AG04449 (cell line): ENCODE measurements at places on chromosomes 6 and 20.
A peak's percentile ranks its signal among the peaks of the same experiment; 100 is the strongest.

DNA sequence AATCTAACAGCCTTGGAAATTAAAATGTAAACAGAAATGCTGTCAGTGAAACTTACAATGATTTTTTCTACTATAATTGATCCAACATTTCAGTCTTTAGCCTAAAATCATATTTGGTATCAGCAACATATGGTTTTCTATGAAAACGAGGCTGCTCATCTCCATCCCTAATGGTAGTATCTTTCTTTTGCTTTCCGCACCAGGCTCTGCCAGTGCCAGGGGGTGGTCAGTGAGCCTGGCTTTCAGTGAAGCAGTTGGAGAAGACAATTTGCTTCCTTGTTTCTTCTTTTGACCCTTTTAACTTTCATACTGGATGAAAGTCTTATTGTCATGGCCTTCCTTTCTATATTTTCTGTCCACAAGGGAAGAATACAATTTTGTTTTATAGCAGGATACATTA lies 258.4 kb downstream of the ARID1B start:
- no peak for DNase-seq

- peak; percentile 5 for DNase-seq
Measured at GRCh38 chr6:48615041-48615440, 504.0 kb upstream of the PTCHD4 start.

GRCh38 chr6:75436869-75437268 lies 56.7 kb downstream of the FILIP1 start:
- DNase-seq = no peak

DNA sequence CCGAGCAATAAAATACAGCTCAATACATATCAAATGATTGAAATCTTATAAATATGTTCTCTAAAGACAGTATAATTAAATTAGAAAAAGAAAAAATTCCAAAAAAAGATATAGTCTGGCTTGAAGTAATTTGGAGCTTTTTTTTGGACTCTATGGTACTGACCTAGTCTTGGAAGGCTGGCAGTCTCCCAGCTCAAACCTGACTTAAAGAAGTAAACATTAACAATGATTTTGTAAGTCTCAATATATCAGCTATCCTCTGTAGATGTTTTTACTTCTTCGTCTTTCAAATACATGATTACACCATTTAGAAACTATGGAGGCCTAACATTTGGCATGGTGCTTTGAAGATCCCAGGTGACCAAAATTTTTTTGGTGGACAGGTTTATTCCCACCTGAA lies 14.2 kb downstream of the HINT3 start:
- DNase-seq = no peak

DNA sequence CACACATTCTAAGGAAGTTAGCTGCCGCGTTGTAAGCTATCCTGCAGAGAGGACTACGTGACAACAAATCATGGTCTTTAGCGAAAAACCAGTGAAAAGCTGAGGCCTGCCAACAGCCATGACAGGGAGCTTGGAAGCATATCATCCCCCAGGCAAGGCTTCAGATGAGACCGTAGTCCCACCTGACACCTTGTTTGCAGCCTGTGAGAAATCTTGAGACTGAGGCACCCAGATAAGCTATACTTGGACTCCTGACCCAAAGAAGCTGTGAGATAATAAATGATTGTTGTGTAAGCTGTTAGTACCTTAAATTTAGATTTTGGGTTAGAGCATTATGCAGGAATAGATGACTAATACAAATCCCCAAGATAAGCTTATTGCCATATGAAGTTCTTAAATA lies 45.4 kb upstream of the SENP6 start:
- no peak for DNase-seq

DNA sequence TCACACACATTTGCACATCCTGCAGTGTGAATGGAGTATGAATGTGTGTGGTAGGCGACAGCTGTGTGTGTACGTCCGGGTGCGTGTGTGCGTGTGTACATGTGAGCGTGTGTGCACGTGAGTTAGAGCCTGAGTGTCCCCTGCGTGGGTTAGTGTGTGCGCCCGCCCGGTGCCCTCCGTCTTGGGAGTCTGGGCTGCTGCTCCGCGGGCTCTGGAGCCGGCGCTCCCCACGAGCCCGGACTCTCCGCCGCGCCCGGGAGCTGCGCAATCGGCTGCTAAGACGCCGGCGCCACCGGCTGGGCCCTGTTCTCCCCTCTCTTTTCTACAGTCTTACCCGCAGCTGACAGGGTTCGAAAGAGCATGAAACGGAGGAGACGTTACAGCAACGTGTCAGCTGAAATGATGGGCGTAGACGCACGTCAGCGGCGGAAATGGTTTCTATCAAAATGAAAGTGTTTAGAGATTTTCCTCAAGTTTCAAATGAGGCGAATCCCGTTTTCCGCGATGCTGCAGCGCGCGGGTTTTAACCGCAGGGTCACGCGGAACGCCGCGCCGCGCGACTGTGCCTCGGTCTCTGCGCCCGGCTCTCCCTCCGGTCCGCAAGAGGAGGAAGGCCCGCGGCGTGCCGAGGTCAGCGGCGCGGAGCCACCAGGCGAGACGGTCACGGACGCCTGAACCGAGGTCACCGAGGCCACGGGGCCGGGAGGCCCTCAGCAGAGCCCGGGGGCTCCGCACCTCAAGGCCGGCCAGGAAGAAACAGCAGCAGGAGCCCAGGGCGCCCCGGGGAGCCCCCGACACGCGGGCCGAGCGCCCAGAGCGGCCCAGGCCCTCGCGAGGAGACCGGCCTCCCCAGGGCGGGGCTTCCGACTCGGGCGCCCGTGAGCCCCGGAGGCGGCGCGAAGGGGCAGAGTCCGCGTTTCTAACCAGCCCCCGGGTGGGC lies 95.3 kb upstream of the BHLHE23 start:
- no peak for DNase-seq

- DNase-seq = no peak
Measured at GRCh38 chr6:25931411-25931709, 869 bp upstream of the SLC17A2 start.

- no peak for DNase-seq
Measured at GRCh38 chr6:106085692-106085983, 498 bp upstream of the PRDM1 start.

DNA sequence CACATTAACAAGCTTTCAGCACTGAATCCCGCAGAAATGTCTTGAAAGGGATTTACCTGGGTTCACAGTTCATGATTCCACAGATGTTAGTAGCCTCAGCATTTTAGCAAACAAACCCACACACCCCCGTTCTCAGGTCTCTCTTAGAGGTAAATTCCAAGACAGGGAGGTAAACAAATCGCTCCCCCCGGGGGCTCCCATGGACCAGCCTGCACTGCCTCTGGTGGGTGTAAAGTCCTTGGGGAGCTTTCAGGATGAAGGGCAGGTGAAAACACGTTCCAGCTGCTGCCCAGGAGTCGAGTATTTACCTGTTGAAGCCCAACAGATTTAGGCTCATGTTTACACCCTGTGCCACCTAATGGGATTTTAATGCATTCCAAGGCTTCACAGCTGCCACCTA lies 187.0 kb upstream of the FOXQ1 start:
- DNase-seq = no peak
